ENCODE measurements at places on chromosomes 4 and X.

GRCh38 chrX:150854856-150855255 is 43.6 kb downstream of the CD99L2 start:
- DNase-seq, result no peak

GRCh38 chr4:82792912-82793649 is 5.5 kb downstream of the SCD5 start:
- DNase-seq, result no peak

- no peak for DNase-seq
Observed at GRCh38 chr4:151876381-151876988, 115.7 kb upstream of the GATB start.

- DNase-seq, result no peak
Observed at GRCh38 chrX:36241397-36241796, 321.9 kb downstream of the CFAP47 start.

DNA sequence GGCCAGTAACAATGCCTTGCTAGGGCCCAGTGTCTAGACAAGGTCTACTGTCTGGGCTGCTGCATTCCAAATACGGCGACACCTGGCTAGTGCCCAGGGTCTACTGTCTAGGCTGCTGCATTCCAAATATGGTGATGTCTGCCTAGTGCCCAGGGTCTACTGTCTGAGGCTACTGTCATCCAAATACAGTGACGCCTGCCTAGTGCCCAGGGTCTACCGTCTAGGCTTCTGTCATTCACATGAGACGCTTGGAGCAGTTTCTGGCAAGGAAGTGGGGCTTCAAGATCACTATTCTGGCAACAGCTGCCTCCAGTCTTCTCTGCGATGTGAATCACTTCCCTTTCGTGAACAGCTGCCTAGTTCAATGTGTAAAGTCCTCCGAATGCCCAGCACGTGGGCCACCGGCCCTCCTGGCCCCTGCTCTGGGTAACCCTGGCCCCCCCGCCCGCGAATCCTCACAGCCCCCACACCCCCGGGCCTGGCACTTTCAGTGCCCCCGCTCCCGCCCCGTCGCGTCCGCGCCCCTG is 12.7 kb downstream of the ACOX3 start:
- DNase-seq, result no peak

GRCh38 chrX:9875801-9876200 is 89.6 kb downstream of the SHROOM2 start:
- no peak for DNase-seq

DNA sequence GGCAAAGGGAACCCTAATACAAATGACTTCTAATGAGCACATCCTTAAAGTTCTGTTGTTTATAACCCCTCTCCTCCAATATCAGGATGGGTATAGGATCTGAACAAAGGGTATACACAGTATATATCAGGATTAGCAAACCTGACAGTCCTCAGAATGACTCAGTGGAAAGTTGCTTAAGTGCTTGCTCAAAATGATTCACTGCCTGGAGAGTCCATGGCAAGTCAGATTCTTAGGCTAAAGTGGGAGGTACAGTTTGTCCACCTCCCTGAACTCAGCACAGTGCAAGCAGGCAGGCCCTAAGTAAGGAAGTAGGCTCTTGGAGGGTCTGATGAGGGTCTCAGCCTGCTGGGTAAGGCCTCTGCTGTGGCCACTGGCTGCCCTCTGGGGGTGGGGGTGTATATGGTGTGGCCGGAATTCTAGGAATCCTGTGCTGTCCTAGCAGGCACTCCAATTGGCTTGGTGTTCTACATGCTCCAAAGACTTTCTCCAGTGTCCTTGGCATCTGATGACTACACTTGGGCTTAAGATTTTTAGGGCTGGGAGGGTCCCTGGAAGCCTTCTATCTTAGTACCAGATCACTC is 54.3 kb downstream of the CHRDL1 start:
- no peak for DNase-seq
